ENCODE measurements at places on chromosomes 2 and 18.

- no peak for DNase-seq
These were observed 409.6 kb upstream of the TMEFF2 start for GRCh38 chr2:192604295-192604694.

DNA sequence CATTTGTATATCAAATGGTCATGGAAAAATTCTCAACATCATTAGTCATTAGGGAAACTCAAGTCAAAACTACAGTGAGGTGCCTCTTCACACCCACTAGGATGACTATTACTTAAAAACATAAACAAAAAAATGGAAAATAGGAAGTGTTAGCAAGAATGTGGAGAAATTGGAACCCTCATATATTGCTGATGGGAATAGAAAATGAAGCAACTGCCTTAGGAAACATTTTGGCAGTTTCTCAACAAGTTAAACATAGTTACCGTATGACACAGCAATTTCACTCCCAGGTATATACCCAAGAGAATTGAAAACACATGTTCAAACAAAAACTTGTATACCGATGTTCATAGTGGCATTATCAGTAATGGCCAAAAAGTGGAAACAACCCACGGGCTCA is 18.1 kb upstream of the CYP26B1 start:
- no peak for DNase-seq

- DNase-seq = no peak
These were observed 5.8 kb upstream of the HOXD1 start for GRCh38 chr2:176182671-176183070.

GRCh38 chr2:156797832-156798231 is 361.7 kb downstream of the GPD2 start:
- no peak for DNase-seq

DNA sequence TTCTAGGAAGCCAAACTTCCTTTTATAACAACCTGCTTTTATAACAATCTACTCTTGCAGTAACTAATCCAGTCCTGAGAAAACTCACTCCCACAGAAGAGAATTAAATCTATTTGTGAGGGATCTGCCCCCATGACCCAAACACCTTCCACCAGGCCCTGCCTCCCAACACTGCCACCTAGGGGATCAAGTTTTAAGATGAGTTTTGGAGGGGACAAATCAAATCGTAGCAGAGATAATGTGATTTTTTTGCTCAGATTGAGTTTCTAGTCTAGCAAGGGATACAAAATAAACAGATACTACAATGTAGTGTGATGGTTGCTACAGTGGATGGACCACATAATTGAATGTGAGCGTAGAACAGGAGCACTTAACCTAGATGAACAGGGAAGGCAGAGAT is 52.2 kb downstream of the NCOA1 start:
- no peak for DNase-seq

DNA sequence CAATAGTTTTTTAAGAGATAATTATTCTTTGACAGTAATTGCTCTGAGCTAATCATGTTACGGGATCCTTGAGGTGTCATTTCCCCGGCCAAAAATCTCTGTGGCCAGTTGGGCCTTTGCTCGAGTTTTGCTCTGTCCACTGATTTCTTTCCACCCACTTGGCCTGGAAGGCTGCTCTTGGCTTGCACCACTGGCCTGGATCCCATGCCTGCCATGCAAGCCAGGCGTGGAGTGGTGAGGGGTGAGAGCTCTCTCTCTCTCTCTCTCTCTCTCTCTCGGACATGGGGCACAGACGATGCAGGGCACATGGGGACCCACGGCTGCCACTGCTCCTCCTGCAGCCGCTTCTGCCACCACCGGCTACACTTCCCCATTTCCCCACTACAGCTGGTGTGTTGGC is 853.0 kb upstream of the GCFC2 start:
- no peak for DNase-seq

GRCh38 chr2:217431577-217432269 is 571.1 kb downstream of the TNS1 start:
- DNase-seq = no peak

- no peak for DNase-seq
These were observed 396.8 kb downstream of the NCKAP5 start for GRCh38 chr2:133171393-133172004.

- DNase-seq = no peak
These were observed 114.1 kb downstream of the MMADHC start for GRCh38 chr2:149473521-149473920.

- DNase-seq = no peak
These were observed 859 bp upstream of the COLEC12 start for GRCh38 chr18:501406-501714.

DNA sequence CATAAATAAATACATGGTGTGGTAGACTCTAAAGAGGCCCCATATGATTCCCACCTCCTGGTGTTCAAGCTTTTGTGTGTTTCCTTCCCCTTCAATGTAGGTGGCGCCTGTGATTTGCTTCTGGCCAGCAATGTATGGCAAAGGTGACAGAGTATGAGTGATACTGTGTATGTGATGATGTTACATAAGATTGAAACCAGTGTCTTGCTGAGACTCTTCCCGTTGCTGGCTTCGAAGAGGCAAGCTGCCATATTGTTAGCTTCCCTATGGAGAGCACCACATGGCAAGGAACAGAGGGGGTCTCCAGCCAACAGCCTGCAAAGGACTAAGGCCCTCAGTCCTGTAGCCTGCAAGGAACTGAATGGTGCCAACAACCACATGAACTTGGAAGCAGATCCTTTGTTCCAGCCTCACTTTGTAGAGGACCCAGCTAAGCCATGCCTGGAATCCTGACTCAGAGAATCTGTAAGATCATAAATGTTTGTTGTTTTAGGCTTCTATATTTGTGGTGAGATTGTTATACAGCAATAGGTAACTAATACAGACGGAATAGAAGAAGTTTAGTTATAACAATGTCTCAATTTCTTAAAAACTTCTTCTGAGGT is 1.7 kb upstream of the SMAD4 start:
- DNase-seq = no peak

GRCh38 chr2:24287171-24287570 is 73.2 kb downstream of the ITSN2 start:
- DNase-seq = no peak

DNA sequence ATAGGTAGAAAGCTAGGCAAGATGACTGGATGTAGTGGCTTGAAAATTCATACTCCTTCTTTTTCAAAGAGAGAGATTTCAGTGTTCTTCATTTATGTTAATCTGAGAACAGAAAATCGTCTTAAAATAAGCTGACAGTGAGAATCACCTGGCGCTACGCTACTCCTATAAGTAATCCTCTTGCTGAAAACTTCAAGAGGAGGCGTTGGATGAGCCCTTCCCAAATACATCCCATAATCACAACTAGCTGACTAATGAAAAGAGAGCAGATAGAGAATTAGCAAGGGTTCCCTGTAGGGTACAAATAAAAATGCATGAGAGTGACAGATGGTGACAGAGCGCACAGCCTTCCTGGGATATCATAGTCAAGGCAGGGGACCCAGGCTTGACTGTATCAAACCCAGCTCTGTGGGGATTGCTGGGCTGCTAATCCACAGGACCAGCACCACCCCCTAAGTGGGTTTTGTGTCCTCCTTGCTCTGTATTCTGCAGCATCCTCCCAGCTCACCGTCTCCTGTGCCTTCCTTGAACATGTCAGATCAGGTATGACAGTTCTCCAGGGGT is 280.2 kb downstream of the SP3 start:
- no peak for DNase-seq

DNA sequence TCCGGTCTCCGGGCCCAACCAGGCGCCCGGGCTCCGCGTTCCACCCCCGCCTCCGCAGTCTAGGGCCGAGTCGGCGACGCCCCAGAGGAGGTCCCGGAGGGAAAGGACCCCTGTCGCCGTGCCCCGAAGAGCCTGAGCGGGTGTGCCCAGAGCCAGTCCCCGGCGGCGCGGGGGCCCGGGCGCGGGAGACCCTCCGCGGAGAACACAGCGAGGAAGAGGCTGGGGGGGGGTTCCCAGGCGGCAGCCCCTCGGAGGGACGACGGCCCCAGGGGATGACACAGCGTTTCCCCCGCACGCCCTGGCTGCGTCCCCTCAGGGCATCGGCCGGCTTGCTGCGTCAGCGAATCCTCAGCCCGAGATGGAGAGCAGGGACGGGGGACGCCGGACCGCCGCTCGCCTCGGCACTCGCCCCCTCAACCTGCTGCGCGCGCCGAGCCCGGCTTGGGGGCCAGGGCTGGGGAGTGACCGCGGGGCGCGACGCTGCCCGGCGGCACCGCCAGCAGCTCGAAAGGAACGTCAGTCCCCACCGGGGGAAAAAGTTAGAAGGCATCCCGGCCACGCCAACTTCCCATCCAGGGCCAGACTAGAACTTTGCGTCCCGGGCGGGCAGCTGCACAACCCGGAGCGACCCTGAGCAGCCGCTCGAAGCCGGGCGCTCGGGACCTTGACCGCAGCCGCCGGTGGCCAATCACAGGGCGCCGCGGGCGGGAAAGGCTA is 711 bp downstream of the SFXN5 start:
- no peak for DNase-seq

Measured in left hindlimb (tissue), 1 donor.